ENCODE measurements at places on chromosomes 1 and 21.
A peak's percentile ranks its signal among the peaks of the same experiment; 100 is the strongest.

- DNase-seq: no peak
Observed at GRCh38 chr1:210607361-210607760, 278.7 kb downstream of the HHAT start.

GRCh38 chr1:243253926-243254232 is 1.2 kb downstream of the CEP170 start:
- DNase-seq: no peak

DNA sequence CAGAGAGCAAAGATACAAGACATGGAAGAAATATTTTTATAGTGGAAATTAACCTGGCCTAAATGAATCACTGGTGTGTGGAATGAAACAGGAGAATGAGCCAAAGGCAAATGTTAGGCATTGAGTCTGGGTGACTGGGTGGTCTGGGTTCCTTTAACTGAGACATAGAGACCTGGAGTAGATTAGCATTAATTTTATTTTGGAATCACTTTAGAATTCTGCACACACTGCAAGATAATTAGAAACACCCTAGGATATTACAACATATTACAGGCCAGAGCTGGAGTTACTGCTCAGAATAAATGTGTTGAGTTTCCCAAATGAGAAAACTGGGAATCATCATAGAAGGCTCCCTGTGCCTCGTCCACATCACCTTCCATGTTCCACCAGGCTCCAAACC is 85.5 kb downstream of the PLPPR5 start:
- no peak for DNase-seq

GRCh38 chr21:28106370-28106890 is 886.2 kb downstream of the LTN1 start:
- no peak for DNase-seq

- DNase-seq: no peak
Observed at GRCh38 chr1:25065795-25066238, 135.7 kb upstream of the RUNX3 start.

DNA sequence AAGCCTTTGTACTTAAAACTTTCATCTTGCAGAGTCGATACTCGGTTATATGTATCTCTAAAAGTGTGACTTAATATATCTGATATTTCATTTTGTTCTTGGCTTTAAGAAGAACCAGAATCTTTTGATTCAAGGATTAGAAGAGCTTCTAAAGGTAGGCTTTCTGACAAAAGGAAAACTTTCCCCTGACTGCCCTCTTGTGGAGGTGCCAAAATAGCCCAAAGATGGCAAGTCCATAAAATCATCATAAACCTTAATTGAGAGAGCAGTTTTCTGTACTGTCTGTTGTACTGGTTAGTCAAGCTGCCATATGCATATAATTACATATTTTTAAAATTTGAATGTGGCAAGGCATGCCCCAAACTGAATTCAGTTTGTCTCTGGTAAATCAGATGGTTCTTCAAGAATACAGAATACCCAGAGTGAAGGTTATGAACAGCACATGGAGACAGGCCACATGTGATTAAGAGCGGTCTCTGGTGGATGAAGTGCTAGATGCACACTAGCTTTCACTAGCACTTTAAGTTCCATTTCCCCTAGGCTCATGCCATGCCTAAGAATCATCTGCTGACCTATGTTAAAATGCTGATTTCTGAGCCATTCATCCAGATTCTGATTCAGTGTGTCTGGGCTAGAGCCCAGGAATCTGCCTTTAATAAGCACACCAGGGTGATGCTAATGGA is 27.7 kb upstream of the ELAVL4 start:
- DNase-seq: no peak

- DNase-seq: no peak
Observed at GRCh38 chr1:66258404-66259105, 275.4 kb upstream of the SGIP1 start.

GRCh38 chr1:9115351-9116205 is 13.3 kb downstream of the GPR157 start:
- no peak for DNase-seq

GRCh38 chr1:160095382-160096105 is 2.9 kb downstream of the IGSF8 start:
- no peak for DNase-seq

GRCh38 chr21:23217597-23217996 is 2219.4 kb downstream of the NCAM2 start:
- DNase-seq: no peak

GRCh38 chr21:46183910-46184624 is at the start of gene SPATC1L:
SPATC1L (minus strand) TSS chr21:46184459; CDS start chr21:46182816, 1,643 bp downstream.
- DNase-seq: peak; percentile 20

- no peak for DNase-seq
Observed at GRCh38 chr1:1833916-1834325, 55.7 kb upstream of the NADK start.

- no peak for DNase-seq
Observed at GRCh38 chr1:113983391-113983790, 4.1 kb downstream of the OLFML3 start.

GRCh38 chr1:116877141-116877818 is 32.4 kb upstream of the PTGFRN start:
- DNase-seq: no peak

DNA sequence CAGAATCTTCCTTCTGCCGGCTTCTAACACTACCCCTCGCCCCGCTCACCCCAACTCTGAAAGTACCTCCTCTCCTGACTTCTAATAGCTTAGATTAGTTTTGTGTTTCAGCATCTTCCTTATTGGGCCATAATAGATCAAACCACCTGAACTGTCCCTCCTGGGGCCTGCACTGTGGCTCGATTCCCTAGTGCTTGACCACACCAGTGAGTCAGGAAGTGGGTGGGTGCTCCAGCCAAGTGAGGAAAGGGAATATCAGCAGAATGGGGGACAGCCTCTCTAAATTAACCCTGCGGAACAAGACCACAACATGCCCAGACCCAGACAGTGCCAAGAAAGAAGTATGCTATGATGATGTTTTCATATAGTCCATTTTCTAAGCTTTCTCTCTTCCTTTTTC is 8.5 kb downstream of the SERTAD4 start:
- no peak for DNase-seq

GRCh38 chr1:226532553-226532952 is 16.0 kb upstream of the STUM start:
- DNase-seq: no peak

GRCh38 chr21:14376854-14377253 is 6.1 kb downstream of the HSPA13 start:
- no peak for DNase-seq

DNA sequence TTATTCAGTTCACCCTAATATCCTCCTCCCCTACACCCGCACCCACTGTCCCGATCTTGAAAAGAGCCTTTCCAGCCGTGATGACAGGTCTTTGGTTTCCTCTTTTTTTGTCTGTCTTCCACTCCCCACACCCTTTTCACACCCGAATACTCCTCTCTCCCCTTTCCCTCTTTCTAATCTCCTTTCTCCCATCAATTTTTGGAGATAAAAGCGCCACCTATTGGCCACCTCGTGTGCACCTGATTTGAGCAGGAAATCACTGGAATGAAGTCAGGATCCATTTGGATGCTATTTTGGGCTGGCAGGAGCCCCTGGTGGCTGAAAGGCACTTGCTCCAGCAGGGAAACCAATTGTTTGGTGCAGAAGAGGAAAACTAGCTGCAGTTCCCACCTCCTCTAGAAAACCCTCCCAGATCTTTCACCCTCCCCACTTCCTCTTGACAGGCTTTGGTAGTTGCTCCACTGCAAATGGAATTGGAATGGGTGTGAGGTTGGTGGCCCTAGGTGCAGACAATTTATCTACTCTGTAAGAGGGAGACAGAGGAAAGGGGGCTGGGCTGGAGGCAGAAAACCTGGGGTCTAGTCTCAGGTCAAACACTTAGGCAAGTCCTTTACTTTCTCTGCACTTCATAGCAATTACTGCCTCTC is 8.4 kb downstream of the FOXE3 start:
- DNase-seq: no peak

- no peak for DNase-seq
Observed at GRCh38 chr1:211378844-211379243, 52.2 kb downstream of the TRAF5 start.

- no peak for DNase-seq
Observed at GRCh38 chr1:83799594-83799993, 199.3 kb downstream of the TTLL7 start.

DNA sequence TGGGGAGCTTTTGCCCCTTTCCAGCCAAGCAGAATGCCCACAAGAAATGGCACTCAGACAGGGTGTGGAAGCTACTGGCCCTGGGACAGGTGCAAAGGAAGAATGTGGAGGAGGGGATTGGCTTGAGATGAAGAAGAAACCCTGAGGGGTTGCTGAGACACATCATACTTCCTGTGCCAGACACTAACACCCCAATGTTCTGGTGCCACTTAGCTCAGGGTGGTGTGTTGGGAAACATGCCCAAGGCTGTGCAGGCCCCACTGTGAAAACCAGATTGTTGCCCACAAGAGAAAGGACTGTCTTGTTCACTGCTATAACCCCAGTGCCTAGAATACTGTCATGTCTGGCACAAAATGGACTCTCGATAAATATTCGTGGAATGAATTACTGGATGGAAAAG is 9.9 kb upstream of the PAQR6 start:
- DNase-seq: no peak

- no peak for DNase-seq
Observed at GRCh38 chr1:230068621-230068873, 1.5 kb downstream of the GALNT2 start.

GRCh38 chr1:54996359-54996868 is 2.3 kb upstream of the BSND start:
- peak; percentile 68 for DNase-seq

DNA sequence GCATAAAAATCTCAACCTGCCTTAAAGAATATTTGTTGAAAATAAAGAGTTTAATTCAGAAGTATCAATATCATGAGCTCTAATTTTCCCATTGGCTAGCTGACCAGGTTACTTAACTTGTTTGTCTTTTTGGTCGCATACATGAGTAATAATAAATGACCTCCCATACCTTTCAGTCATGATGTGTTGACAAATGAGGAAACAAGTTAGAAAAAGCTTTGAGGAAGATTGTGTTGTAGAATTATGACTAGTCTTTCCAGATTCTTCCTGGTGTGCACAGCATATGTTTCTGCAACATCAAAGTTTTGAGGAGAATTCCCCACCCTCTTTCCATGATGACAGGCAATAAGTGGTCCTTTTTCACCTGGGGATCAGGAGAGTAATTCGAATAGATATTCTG is 17.6 kb upstream of the PAPPA2 start:
- DNase-seq: no peak

DNA sequence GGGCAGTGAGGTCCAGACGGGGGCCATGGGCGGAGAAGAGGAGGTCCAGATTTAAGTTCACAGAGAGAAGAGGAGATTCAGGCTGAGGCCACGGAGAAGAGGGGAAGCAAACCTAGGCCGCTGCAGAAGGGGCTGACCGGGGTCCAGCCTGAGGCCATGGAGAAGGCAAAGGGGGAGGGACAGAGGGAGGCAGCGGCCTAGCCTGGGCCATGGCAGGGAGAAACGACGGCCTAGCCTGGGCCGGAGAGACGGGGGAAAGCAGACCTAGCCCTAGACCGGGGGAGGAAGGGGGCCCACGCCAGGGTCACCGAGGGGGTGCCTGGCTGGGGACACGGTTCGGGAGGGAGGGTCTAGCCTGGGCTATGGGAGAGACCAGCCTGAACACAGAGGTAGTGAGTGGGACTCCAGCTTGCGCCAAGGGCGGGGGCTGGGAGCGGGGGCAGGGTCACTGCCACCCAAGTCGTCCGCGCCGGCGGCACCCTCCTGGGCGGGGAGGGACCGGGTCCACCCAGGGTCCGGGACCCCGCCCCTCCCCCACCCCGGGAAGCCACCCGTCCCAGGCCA is 459 bp downstream of the CAPZB start:
- no peak for DNase-seq

- DNase-seq: no peak
Observed at GRCh38 chr1:225449261-225449660, 21.4 kb upstream of the LBR start.

GRCh38 chr1:147613506-147613905 is 56.8 kb downstream of the ACP6 start:
- DNase-seq: no peak

DNA sequence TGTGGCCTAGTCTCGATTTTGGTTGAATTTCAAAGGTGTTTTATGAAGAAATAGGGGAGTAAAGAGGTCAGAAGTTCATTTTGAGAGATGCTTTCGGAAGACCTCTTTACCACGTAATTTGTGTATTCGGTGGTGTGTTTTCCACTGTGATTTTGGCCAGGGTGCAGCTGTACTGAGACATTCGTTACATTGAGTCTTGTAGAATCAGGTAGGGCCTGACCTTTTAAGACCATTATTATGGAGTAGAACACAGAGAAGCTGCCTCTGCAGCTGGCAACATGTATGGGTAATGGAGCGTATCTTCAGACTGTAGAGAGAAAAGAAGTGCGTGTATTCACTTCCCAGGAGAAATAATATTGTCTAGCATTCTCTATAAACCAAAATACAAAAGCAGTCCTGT is 326.5 kb downstream of the PDE4B start:
- no peak for DNase-seq

DNA sequence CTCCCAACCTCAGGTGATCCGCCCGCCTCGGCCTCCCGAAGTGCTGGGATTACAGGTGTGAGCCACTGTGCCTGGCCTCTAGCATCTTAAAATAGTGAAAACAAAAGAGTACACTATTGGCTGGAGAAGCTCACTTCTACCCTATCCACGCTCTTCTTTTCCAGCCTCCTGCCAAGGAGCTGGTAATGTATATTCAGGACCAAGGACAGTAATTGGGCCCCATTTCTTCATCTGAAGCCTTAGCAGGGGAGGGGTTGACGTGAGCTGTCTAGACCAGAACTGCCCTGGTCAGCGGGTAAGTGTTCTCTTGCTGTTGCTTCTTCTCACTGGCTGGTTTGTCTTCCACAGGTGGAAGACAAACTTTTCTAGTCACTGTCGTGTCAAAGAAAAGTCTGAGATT is 70.2 kb downstream of the DNM3 start:
- no peak for DNase-seq

DNA sequence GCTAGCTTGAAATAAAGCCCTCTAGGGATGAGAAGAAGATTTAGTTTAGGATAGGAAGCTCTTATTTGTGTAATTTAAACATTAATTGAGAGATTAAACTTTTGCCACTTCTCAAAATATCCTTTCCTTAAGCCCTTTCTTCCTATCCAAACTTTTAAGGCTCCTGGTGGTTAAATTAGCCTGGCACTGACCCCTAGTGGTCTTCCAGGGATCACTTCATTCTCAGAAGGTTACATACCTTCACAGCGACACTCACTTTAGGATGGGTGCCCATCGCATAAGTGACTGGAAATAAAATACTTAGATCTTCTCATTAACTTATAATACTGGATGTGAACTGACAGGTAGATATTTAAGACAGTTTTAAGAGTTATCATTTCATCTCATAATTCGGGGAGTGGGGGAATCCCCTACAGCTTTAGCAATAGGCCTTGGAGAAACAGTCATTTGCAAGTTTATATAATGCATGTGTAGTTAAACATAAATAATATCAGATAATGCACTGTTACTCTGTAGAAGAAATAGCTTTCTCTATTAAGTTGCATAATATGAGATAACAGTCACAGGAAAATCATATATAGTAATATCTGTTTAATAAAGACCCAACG is 7.4 kb downstream of the LHX9 start:
- no peak for DNase-seq

DNA sequence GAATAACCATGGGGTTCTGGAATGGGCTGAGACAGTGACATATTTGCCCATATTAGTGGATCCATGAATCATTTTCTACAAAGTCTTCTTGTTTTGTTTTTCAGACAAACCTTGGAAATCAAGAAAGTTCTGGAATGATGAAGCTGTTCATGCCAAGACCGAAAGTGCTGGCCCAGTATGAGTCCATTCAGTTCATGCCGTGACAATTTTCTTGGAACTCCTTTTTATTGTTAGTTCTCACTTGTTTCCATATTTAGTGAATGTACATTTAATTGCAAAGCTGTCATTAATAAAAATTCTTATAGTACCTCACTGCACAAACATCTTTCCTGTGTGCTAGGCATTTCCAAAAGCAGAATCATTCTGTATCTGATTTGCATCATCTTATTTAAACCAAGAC is 100.6 kb upstream of the KCNJ15 start:
- DNase-seq: no peak
